Erythroblast (primary cell): ENCODE measurements at places on chromosomes 3 and 15.
A peak's percentile ranks its signal among the peaks of the same experiment; 100 is the strongest.

- no peak for DNase-seq
These were observed 52.1 kb downstream of the BSN start for GRCh38 chr3:49606427-49606826.

GRCh38 chr15:66692391-66692790, 9.6 kb upstream of the SMAD6 start:
- no peak for DNase-seq

GRCh38 chr3:19735111-19735510, 198.9 kb downstream of the EFHB start:
- peak; percentile 19 for DNase-seq

GRCh38 chr3:57937092-57937491, 71.1 kb upstream of the FLNB start:
- no peak for DNase-seq

DNA sequence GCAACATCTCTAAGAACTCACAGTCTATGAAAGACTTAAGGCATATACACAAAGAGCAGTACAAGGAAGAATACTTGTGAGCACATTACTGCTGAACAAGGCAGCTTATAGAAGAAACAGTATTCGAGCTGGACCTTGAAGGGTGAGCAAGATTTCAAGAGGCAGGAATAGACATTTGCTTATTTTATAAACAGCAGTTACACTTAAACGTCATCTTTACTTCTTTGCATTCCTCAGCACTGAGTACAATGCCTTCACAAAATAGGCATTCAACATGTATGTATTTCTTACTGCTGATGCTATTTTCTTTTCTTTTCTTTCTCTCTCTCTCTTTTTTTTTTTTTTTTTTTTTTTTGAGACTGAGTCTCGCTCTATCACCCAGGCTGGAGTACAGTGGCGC, 205.8 kb downstream of the ZIC4 start:
- no peak for DNase-seq

DNA sequence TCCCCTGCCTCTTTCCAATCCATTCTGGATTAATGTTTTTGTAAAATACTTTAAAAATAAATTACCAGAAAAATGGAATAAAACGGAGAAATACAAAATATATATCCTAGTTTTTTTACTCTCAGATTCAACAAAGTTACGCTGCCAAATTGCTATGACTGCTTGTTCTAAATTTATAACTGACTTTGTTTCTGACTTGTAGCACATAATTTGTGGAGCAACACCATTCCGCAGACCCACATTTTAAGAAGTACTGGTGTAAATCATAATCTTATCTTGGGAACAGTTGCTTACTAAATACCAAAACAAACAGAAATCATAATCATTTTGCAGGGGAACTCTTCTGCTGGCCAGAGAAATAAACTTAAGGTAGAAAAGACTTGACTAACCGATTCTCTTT, 339.4 kb upstream of the CBLB start:
- DNase-seq: no peak

DNA sequence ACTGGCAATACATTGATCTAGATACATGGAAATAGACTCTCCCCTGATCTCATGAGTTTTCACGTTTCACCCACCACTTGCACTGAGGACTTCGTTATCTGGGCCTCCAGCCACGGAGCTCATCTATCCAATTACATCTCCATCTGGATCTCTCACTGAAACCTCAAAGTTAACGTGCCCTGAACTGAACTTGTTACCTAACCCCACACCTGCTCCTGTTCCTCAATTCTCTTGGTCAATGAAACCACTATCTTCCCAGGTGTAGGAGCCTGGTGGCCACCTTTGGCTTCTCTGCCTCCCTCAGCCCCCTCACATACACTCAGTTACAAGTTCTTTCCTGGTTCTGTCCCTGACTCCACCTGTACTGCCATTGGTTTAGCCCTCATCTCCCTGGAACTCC, 9.7 kb downstream of the DGKG start:
- DNase-seq: no peak

GRCh38 chr3:128973988-128974564, 19.8 kb downstream of the CFAP92 start:
- DNase-seq: no peak

GRCh38 chr3:53860196-53860595, 13.8 kb downstream of the IL17RB start:
- DNase-seq: no peak

DNA sequence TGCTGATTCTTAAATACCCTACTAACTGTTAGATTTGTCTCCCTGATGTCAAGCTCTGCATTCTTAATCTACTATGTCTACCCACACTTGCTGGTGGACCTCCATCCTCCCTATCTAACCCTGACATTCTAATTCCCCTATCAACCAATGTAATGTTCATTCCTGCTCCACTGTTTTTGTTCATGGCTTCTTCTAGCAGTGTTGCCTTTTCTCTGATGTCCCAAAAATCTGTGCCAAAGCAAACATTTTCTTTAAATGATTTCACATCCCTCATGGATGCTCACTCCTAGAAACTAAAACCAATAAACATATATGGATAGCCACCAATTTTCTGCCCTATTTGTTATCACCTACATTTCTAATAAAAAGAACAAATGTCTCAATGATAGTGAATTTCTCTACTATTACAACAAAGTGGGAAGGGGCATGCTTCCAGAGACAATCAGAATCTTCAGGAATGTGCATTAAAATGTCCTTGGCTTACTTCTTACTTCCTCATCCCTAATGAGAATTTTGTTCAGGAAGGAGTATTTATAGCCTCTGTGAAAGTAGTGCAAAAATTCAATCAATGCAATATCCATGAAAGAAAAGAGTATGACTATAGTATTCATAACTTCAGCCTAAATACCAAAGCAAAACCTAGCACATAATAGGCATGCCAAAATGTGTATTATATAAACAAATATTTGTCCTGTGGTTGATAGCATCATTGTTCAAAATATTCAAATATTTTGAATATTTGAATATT, 273.3 kb downstream of the ZNF385D start:
- DNase-seq: no peak

GRCh38 chr3:160400030-160400701, 716 bp downstream of the SMC4 start:
- peak; percentile 77 for DNase-seq

DNA sequence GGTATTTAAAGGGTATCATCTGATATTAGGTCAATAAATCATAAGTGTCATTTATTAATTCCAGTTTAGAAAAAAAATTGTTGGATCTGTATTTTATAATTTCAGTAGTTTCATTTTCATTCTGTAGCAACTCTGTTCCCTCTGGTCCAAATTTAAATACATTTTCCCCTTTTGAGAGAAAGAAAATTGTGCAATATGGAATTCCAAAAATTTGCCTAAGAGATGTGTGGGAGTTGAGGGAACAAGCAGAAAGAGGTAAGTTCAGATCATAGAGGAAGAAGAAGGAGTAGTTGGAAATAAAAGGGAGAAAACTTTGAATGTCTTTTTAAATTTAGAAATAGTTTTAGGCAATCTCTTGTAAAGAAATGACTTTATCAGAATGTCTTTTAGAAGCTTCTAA, 48.9 kb upstream of the MME start:
- DNase-seq: no peak

DNA sequence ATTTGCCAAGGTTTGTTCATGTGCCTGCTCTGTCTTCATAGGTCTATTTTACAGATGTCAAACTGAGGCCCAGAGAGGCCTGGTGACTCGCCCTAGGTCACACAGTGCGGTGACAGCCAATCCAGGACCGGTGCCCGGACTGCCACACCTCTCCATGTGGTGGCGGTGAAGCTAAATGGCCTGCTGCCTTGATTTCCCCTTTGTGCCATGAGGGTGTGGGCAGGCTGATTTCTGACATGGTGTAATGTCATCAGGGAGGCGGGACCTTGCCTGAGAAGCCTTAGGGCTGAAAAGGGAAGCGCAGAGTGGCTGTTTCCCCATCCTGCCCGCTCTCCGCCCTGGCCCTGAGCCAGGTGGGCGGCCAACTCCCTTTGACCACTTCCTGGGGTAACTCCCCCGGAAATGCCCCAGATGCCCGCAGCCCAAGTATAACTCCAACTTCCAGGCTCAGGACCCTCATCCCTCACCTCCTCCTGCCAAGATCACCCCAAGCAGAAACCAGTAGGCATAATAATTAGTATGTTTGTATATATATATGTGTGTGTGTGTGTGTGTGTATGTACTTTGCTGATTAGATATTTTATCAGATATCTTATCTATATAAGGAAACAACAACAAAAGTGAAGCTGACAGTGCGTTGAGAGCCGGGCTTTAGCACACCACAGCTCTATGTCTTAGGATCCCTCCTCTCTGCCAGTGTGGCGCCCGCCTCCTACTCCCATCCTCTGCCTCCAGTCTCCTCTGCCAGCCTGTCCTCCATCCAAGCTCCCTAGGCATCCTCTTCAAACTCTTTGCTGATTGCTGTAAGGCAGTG, 63.9 kb downstream of the IQSEC1 start:
- peak; percentile 79 for DNase-seq

DNA sequence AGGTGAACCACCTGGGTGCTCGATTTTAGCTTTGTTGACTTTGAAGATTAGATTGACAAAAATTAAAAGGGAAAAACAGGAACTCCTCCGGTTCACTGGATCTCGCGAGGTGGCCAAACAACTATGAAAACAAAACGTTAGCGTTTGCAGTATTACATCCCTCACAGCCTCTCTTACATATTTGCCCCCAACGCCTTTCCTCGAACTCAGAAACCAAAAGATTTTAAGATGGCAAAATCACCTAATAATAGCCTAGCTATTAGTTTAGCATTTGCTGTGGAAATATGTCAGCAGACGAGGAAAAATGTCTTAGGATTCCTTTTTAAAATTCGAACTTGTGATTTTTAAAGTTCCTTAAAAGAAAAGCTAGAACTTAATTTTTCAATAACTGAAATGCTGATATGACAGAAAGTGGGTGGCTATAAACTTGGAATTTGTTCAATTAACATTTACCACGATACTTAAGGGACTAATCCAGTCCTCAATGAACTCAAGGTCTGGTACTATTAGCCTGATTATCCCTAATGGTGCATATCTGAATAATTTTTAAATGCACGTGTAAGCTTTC, 491 bp upstream of the SENP7 start:
- DNase-seq: no peak

GRCh38 chr15:40111888-40112287, 3.2 kb upstream of the BMF start:
- no peak for DNase-seq

GRCh38 chr3:2929574-2929973, 180.6 kb downstream of the IL5RA start:
- DNase-seq: no peak
